Caki2 (cell line): ENCODE measurements at places on chromosomes 2 and 18. TPM values are rescaled to one million over a fixed set of nuclear protein-coding genes. Genes with fewer than 3 reads are reported as not detected.

NOSTRIN gene
- total RNA-seq = not detected in 2 replicates

SERPINE2 gene
- total RNA-seq = 90.5 and 101 TPM in 2 replicates

CRYBA2 gene
- total RNA-seq = not detected in 2 replicates

AFF3 gene
- total RNA-seq = 1.0 and 1.6 TPM in 2 replicates

ANKRD53 gene
- not detected in 2 replicates for total RNA-seq

CD207 gene
- not detected in 2 replicates for total RNA-seq

KLF7 gene
- 5.5 and 8.1 TPM in 2 replicates for total RNA-seq

SAG gene
- not detected in 2 replicates for total RNA-seq

DAW1 gene
- 3.4 and 4.3 TPM in 2 replicates for total RNA-seq

FER1L5 gene
- total RNA-seq = not detected in 2 replicates

GAL3ST2 gene
- not detected in 2 replicates for total RNA-seq

ODC1 gene
- 212 and 233 TPM in 2 replicates for total RNA-seq

SCN1A gene
- total RNA-seq = 0.03 TPM in 1 of 2 replicates, not detected in the other

DSC2 gene
- total RNA-seq = 0.81 and 5.4 TPM in 2 replicates

IHH gene
- not detected in 2 replicates for total RNA-seq
